Activated T-cell treated with anti-CD3 and anti-CD28 coated beads, Interleukin-2, amount 50 U/mL, for 1 hour (primary cell): ENCODE measurements at places on chromosomes 12 and 14.

GRCh38 chr14:101116065-101116464 lies 212.5 kb upstream of the RTL1 start:
- no peak for DNase-seq

- DNase-seq: no peak
Measured at GRCh38 chr12:96774496-96775256, 132.4 kb upstream of the NEDD1 start.

- no peak for DNase-seq
Measured at GRCh38 chr14:101595349-101595748, 34.1 kb downstream of the DIO3 start.

- DNase-seq: no peak
Measured at GRCh38 chr12:700016-700415, 36.8 kb upstream of the NINJ2 start.

DNA sequence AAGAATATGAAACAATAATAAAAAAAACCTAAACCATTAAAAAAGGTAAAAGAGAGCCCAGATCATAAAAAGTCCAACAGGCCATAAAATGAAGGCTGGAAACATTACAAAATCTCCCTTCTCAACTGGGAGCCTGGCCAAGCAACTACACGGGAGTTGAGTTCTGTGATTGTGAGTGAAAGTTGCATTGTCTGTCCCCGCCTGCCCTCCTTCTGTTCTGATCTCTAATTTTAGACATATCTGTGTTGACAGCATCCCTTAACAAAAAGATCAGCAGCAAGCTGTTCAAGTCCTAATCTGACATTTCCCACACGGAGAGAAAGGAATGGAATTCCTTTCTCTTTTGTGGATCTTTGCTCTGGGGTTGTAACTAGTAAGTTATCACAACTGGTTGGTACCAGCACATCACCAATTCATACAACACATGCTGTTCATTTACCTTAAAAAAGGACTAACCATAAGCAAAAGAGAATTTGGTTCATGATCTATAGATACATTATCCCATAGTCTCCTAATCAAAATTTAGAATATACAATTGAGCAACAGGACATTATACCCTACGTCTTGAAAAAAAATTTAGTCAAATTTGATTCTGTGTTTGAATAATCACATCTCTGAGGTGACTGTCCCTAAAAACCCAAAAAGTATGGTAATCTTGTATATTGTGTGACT lies 205.1 kb upstream of the GZMB start:
- DNase-seq: no peak

GRCh38 chr12:117284140-117284539 lies 77.3 kb downstream of the NOS1 start:
- DNase-seq: no peak

DNA sequence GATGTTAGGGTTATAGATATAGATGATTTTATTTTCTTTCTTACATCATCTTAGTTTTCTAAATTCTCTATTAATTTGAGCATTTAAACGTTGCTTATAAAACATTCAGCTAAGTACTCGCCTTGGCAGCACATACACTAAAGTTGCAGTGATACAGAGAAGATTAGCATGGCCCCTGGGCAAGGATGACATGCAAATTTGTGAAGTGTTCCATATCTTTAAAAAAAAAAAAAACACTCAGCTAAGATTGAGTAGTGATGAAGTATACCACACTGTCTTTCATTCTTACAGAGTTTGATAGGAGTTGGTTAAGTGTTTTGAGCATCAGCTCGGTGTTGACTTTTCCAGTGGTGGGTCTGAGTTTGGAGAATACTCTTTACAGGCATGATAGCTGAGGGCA lies 72.3 kb downstream of the FRMD6 start:
- DNase-seq: no peak

DNA sequence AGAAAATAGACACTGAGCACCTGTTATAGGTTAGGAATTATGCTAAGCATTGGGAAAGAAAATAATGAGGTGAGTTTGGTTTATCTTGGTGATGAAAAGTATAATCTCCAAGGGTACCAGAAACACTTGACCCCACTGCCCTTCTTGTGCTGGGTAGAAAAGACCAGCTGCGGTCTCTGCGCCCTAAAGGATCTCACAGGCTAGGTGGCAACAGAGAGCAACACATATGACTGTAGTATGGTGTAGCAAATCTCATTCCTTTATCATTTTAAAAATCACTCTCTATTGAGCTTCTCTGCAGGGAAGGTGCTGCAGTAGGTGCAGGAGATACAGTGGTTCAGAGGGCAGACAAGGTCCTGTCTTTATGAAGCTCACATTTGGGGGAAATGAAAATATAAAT lies 26.1 kb downstream of the NRXN3 start:
- DNase-seq: no peak

DNA sequence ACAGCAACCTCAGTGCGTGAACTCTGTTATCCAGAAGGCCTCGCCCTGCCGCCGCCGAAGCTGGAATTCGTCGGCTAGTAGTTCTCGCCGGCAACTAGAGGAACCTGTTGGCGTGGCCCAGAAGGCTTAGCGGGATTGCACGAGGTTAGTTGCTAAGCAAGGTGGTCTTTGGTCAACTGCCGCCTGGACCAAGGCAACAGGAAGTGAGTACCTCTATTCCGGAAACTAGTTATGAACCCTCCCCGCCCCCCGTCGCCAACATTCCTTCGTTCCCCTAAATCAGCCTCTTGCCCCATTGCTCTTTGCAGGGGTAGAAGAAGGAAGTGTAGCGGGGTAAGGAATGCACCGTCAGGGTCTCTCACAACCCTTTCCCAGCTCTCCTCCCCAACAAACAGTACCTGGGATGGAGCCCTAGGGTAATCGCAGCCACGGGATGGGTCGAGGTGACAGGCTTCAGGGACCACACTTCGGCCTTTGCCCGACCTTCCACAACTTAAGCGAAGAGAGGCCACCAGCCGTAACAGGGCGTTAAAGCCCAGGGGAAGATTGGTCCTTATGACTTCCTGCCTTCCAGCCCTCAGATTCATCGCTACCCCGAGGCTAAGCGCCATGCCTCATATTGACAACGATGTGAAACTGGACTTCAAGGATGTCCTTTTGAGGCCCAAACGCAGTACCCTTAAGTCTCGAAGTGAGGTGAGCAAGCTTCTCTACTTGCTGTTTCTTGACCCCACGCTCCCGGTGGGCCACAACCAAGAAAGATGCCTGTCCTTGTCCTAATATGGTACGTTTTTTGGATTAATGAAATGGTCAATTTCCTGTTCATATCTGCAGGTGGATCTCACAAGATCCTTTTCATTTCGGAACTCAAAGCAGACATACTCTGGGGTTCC lies at the start of gene GMPR2:
Gene GMPR2 (plus strand): TSS at position 285 of the 893 bp plus-strand sequence. CDS start 325 bp downstream, at position 610.
- no peak for DNase-seq

GRCh38 chr12:39161465-39162085 lies 256.2 kb upstream of the CPNE8 start:
- DNase-seq: no peak

- DNase-seq: peak; percentile 61
Measured at GRCh38 chr12:121465921-121466793, 66.2 kb downstream of the RNF34 start.

GRCh38 chr12:40446385-40446784 lies 221.6 kb downstream of the LRRK2 start:
- no peak for DNase-seq

DNA sequence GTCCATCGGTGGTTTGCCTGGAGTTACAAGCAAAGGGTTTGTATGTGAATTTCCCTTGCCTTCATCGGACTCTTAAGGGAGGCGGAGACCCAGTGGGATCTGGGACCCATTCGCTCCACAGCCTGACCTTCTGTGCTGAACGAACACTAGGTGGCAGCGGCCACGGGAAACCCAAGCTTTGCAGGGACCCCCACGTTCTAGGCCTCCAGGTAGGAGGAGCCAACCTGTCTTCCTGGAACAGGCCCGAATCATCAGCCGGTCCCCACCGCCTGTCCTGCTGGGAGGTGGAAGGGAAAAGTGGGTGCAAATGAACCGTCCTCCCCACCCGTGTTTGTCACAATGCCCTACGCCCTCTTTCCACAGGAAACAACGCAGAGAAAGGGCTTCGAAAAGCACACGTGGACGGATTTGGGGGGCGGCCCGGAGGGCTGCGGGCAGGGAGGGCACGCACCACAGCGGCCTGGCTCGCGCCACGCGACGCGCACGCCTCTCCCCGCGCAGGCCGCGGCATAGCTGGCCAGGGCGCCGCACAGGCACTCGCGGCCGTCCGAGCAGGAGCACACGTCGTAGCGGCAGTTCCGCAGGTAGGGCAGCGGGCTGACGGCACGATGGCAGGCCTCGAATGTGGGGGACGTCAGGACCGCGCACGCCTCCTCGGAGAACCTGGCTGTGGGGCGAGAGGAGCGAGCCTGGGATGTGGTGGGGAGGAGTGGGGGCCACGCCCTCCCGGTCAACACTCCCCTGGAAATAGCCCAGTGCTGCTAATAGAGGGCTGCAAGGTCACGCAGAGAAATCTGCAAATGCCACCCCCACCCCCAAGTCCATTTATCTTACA lies 67.8 kb downstream of the VWF start:
- peak; percentile 50 for DNase-seq

- DNase-seq: no peak
Measured at GRCh38 chr12:122406701-122407164, 15.7 kb downstream of the CLIP1 start.

DNA sequence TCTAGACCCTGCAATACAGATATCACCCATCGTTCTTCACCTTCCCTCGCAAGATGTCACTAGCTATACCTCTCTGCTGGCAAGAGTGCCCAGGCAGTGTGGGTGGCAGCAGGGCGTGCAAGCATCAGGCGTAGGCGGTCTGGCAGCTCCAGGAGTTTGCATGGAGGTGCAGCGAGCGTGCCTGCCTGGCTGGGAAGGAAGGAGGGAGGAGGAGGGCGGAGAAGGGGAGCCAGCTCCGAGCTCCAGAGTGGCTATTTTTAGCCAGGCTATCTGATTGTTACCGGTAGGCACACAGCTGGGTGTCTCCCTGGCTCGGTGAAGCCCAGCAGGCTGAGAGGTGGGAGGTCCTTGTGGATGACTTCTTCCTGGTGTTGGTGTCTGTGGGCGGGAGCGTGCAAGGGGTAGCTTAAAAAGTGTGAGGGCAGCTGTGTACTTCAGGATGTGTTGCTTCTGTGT lies 6.2 kb downstream of the FOXJ2 start:
- peak; percentile 30 for DNase-seq

DNA sequence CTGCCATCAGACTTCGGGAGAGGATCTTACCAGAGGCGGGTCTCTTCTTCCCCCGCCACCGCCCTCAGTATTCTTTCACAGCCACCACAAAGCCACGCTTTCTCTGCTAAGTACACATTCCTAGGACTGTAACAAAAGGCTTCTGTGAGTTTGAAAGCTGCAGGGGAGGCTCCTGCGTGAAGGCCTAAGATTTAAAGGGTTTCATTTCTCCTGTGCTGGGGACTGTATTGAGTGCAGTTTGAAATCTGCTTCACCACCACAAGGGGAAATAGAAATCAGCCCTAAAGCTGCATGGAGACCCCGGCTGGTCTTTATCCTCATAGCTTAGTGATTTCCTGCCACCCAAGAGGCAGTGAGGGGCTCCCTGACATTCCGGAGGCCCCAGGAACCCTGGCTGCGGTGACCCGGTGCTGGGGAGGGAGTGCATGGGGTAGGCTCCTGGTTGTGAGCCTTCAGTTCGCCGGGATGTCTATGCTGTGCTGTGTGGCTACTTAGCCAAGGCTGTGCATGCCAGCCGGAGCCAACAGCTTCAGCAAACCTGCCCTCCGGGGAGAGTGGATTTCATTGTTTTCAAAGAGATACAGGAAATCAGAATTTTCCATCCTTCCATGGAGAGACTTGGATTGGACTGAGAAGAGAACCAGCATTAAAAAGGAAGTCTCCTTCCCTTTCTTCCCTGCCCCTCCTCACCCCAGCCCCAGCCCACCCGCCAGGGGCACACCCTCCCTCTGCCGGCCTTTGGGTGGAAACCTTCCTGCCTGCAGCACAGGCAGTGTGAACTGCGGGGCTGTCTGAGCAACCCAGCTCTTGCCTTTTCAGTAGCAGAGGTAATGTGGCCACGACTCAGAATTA lies 163.3 kb downstream of the ETV6 start:
- DNase-seq: peak; percentile 34

DNA sequence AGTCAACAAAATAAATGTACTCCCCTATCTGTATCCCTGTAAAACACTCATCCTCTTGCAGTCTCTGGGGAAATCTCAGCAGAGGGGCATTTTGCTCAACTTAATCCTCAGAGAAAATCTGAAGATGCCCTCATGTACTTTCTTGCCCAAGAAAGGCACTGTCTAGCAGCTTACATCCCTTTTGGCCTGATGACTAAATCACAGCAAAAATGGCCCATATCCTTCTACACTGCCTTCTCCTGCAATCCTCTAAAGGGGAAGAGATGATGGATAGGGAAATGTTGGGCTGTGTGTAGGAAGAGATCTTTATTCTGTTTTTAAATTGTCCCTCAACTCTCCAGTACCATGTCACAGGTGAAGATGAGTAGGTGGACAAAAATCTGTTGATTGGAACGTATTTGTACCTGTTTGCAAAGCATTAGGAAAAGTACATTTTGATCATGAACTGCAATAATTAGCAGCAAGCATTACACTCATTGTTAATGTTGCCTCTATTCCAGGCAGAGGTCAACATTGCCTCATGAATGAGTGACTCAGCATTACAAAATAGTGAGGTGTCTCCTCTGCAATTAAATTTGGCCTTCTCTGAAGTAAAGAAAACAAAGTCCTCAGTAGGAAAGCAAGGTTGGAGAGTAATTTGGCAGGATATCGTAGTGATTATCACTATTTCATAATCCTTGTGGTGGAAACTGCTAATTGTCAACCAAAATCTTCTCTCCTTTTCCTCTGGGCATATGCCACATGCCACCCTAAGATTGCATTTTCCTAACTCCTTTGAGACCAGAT lies 172.4 kb upstream of the CAND1 start:
- DNase-seq: no peak

DNA sequence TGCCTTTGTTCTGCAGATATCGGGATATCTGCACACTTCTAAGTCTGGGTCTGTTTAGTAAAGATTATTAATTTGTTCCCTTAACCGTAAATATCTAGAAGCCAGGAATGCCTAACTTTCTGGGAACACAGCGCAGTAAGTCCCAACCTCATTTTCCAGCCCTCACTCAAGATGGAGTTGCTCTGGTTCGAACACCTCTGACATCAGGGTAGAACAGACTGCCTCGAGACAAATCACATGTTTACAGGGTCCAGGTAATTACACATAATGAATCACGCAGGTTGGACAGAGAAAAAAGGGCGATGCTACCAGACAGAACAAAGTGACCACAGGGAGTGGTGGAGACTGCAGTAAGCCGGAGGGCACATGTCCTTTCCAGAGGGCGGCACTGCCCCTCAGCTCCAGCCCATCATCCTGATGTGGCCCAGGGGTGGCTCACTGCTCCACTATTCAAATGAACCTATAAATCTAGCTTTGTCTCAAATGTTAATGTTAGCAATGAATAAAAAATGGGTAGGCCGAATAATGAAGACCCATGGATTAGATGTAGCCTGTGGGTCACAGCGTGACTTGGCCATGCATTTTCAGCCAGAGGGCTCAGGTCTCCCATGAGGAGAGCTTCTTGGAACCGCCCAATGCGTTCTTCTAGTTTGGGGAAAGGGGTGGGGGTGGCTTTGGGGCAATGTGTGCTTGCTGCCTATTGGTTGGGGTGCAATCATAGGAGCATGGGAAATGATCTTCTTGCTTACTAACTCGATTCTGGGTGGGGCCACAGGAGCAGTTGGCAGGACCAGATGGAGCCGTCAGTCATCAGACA lies 159.0 kb upstream of the SFSWAP start:
- DNase-seq: no peak

- no peak for DNase-seq
Measured at GRCh38 chr12:65084579-65084978, 36.5 kb downstream of the WIF1 start.
